HepG2 (cell line): ENCODE measurements at places on chromosomes 12 and 14. TPM values are rescaled to one million over a fixed set of nuclear protein-coding genes. Genes with fewer than 3 reads are reported as not detected.

DNA sequence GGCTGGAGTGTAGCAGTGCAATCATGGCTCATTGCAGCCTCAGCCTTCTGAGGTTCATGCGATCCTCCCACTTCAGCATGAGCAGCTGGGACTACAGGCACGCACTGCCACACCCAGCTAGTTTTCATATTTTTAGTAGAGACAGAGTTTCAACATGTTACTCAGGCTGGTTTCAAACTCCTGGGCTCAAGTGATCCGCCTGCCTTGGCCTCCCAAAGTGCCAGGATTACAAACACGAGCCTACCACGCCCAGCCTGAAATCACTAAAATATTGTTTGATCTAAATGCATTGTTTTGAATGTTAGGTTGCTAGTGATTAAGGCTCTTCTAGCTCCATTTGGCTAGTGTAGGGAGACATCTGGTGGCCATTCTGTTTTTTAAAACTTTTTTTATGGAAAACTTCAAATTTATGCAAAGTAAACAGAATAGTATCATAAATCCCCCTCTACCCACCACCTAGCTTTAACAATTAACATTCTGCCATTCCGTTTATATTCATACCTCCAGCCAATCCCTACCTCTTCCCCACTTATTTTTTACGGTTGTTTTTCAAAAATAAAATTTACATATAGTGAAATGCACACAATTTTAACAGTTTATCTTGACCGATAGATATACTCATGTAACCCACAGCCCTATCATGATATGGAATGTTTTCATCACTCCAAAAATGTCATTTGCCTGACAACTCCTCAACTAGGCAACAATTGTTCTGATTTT lies 37.8 kb downstream of the MYO1H start:
- no peaks in the 10 kb centered on the region for H3K36me3 ChIP-seq
- peak; percentile 32 for DNase-seq
- H3K27ac ChIP-seq, result no peak overlapping the region
- no peak overlapping the region for H3K4me3 ChIP-seq
- H3K27me3 ChIP-seq, result no peaks in the 10 kb centered on the region

- no peaks in the 10 kb centered on the region for H3K36me3 ChIP-seq
- no peaks in the 10 kb centered on the region for H3K27me3 ChIP-seq
- H3K27ac ChIP-seq, result no peak overlapping the region
- H3K4me3 ChIP-seq, result no peak overlapping the region
These were observed 89.7 kb downstream of the FGD4 start for GRCh38 chr12:32489070-32489469.

DNA sequence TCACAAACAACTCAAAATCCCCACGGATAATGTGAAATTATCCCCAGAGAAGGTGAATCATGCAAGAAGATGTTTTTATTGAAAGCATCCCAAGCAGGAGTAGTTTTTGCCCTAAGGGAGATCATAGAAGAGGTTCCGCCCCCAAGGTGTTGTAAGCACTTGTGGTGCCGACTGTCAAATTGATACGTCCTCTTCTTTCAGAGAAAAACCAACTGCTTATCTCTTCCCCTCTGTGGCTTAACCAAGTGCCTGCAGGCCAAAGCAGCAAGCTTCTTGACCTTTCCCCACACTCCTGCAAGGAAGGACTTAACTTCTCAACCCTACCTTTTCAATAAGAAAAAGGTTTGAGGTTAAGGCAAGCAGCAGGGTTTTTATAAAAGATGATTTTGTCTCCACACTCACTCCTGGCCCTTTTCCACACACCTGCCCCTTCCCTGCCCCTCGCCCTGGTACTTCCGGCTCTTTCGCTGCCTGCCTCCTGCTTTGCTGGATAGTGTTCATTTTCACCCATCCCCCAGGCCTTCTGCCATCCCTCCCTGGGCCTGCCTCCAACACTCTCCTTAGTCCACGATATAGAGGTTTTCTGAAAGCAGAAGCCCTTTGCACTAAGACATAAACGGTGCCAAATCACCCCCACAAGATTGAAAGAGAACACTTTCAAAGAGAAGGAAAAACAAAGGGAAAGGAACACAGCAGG lies 114.5 kb downstream of the EGLN3 start:
- no peak overlapping the region for H3K27ac ChIP-seq
- no peaks in the 10 kb centered on the region for H3K4me1 ChIP-seq
- peaks cover 9% of the 10 kb centered on the region; the same call in 1 of the 3 replicates for H3K27me3 ChIP-seq
- no peaks in the 10 kb centered on the region for H3K36me3 ChIP-seq

GRCh38 chr12:116657921-116658495 lies 79.9 kb downstream of the SPRING1 start:
- H3K36me3 ChIP-seq, result no peaks in the 10 kb centered on the region
- no peak for DNase-seq
- H3K4me3 ChIP-seq, result peak overlapping the region; percentile 22; the same call in 1 of the 2 replicates
- H3K27ac ChIP-seq, result no peak overlapping the region
- peaks cover 36% of the 10 kb centered on the region for H3K4me1 ChIP-seq
- H3K27me3 ChIP-seq, result no peaks in the 10 kb centered on the region; the same call in 1 of the 2 replicates

- no peaks in the 10 kb centered on the region for H3K4me1 ChIP-seq
- no peaks in the 10 kb centered on the region for H3K36me3 ChIP-seq
- no peaks in the 10 kb centered on the region for H3K27me3 ChIP-seq
- H3K4me3 ChIP-seq, result no peak overlapping the region
- H3K27ac ChIP-seq, result no peak overlapping the region
These were observed 657.5 kb upstream of the TBX3 start for GRCh38 chr12:115341442-115341841.

GPR84 gene
- not detected in 2 replicates for total RNA-seq

- no peak overlapping the region for H3K27ac ChIP-seq
- H3K36me3 ChIP-seq, result peaks cover 19% of the 10 kb centered on the region; the same call in 2 of the 3 replicates
These were observed 21.5 kb downstream of the KLHL28 start for GRCh38 chr14:44940211-44940610.

KRT3 gene
- total RNA-seq, result not detected in 2 replicates

TRIM9 gene
- 0.04 TPM in 1 of 2 replicates, not detected in the other for total RNA-seq

- no peak overlapping the region for H3K4me3 ChIP-seq
- H3K36me3 ChIP-seq, result no peaks in the 10 kb centered on the region
- no peak overlapping the region for H3K27ac ChIP-seq
- no peak for DNase-seq
These were observed 86.9 kb downstream of the TPH2 start for GRCh38 chr12:72025524-72025923.

DNA sequence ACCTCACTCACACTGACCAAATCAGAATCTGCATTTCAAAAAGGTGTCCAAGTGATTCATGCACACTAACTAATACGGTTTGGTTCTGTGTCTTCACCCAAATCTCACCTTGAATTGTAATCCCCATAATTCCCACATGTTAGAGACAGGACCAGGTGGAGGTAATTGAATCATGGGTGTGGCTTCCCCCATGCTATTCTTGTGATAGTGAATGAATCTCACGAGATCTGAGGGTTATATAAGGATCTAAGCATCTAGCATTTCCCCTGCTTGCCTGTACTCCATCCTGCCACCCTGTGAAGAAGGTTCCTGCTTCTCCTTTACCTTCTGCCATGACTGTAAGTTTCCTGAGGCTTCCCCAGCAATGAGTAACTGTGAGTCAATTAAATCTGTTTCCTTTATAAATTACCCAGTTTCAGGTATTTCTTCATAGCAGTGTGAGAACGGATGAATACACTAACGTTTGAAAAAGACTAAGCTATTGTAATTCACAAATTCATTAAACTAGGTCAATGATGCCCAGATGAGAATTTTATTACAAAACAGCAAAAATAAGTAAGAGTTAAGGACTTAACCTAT lies 759.1 kb downstream of the GALC start:
- DNase-seq, result no peak
- no peak overlapping the region for H3K27ac ChIP-seq
- H3K4me1 ChIP-seq, result no peaks in the 10 kb centered on the region
- no peaks in the 10 kb centered on the region for H3K27me3 ChIP-seq
- no peak overlapping the region for H3K4me3 ChIP-seq

DNA sequence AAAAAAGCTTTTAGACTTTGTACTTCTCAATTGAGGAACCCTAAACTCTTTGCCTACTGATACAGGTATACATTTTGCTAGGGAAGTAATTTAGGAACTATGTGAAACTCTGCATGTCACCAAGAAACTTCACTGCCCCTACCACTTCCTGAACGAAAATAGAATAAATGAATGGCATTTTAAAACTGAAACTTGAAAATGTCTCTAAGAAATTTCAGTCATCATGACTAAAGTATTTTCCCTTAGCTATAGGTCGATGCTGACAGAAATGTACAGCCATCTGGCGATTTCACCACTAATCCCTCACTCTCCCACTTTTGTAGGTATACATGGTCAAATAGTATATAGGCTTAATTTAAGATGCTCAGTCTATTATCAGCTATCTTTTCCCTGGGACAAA lies 194.9 kb upstream of the SYT10 start:
- no peaks in the 10 kb centered on the region for H3K4me1 ChIP-seq
- H3K4me3 ChIP-seq, result no peak overlapping the region
- no peak for DNase-seq
- H3K27me3 ChIP-seq, result no peaks in the 10 kb centered on the region
- no peak overlapping the region for H3K27ac ChIP-seq

- H3K4me1 ChIP-seq, result no peaks in the 10 kb centered on the region
- DNase-seq, result no peak
- H3K4me3 ChIP-seq, result no peak overlapping the region
- no peaks in the 10 kb centered on the region for H3K36me3 ChIP-seq
These were observed 15.0 kb downstream of the PMCH start for GRCh38 chr12:102182635-102183034.

CLEC4C gene
- not detected in 2 replicates for total RNA-seq

ARID2 gene
- 15.9 and 16.4 TPM in 2 replicates for total RNA-seq

SLC5A8 gene
- total RNA-seq, result not detected in 2 replicates

DNA sequence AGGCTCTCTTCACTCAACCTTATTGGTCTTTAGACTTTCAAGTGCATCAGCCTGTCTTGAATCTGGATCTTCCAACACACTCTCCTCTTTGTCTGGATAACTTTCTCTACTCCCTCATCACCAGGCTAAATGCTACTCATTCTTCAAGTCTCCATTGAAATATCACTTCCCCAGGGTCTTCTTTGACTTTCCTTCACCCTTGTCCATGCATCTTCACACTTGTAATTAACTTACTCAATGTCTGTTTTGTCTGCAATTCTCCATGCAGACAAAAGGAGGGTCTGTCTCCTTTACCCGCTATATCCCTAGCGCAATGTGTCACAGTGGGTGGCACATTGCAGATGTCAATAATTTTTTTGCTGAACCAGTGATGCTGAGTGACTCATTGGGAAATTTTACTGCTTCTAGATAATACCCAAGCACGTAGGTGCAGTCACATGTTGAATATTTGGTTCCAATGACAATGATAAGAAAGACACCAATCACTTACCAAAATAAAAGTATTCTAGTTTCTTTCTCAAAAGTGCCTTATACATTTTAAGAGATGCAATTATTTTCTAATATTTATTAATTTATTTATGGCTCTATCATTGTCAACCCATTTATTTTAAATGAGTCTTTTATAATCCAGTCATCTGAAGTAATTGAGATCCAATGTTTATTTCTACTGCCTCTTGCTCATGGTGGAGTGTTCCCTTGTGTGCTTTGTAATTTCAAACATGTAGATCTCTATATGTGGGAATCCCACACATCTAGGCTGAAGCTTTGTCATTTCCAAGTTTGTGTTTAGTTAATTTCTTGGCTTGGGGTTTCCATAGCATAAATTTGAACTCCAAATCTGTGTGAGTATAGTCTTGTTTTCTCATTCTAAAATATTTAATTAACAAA lies 21.7 kb upstream of the RFC5 start:
- DNase-seq, result no peak
- H3K27ac ChIP-seq, result no peak overlapping the region
- H3K36me3 ChIP-seq, result no peaks in the 10 kb centered on the region
- H3K27me3 ChIP-seq, result no peaks in the 10 kb centered on the region

- no peak overlapping the region for H3K27ac ChIP-seq
- no peak overlapping the region for H3K4me3 ChIP-seq
- DNase-seq, result no peak
- H3K4me1 ChIP-seq, result peaks cover 27% of the 10 kb centered on the region
- no peaks in the 10 kb centered on the region for H3K27me3 ChIP-seq
- no peaks in the 10 kb centered on the region for H3K36me3 ChIP-seq
These were observed 110.1 kb downstream of the LLPH start for GRCh38 chr12:66020481-66020880.

DNA sequence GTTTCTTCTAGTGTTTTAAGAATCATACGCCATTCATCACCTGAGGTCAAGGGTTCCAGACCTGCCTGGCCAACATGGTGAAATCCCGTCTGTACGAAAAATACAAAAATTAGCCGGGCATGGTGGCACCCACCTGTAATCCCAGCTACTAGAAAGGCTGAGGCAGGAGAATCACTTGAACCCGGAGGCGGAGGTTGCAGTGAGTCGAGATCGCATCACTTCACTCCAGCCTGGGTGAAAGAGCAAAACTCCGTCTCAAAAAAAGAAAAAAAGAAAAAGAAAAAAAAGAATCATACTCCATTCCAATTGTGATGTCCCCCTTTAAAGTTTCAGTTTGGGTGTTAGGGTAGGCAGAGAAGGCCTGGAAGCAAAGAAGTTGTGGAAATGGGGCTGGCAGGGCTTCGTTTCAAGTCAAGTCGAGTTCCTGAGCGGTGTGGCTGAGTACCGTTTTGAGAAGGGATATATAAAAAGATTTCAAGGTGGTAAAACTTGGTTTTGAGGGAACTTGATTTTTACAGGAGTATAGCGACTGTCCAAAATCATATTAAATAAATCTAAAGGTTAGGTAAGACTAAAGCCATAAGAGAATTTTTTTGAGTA lies 1.5 kb upstream of the TAOK3 start:
- DNase-seq, result no peak
- peaks cover under 1% of the 10 kb centered on the region; the same call in 2 of the 3 replicates for H3K36me3 ChIP-seq
- no peaks in the 10 kb centered on the region; the same call in 2 of the 3 replicates for H3K27me3 ChIP-seq
- peak overlapping the region; percentile 87 for H3K4me3 ChIP-seq
- H3K27ac ChIP-seq, result peak overlapping the region; percentile 97

CMA1 gene
- total RNA-seq, result not detected in 2 replicates

- H3K36me3 ChIP-seq, result no peaks in the 10 kb centered on the region
- H3K27ac ChIP-seq, result no peak overlapping the region
- DNase-seq, result no peak
These were observed 105.2 kb downstream of the MED13L start for GRCh38 chr12:116172224-116172849.

DNA sequence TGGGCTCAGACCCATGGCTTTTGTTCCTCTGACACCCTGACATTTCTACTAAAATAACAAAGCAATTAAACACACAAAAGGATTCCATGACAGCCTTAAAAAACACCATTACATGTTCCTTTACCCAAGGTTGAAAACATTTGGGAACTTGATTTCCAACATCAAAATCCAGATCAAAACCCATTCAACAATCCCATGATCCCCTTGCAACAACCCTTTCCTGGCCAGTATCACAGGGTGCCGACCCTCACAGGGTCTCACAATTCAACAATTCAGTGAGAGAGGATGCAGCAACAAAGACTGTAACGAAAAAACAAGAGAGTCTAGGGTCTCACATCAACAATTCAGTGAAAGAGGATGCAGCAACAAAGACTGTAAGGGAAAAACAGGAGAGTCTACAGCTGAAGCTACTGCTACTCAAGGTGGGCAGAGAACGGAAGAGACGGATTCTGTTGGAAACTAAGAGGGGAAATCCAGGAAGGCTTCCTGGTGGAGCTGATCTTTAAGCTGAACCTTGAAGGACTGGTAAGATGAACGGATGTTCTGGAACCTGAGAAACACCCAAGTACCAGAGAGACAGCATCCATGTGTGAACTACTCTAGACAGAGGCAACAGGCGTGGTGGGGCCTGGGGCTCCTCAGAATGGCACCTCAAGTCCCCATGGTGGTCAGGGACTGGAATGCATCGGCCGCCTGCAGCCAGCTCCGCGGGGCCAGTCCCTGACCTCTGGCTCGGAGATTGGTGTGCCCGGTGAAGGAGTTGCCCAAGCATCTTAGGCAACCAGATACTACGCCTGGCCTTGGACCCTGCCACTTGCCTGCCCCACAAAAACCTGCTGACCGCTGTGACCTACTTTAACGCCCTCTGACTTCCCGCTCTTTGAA lies 22.7 kb upstream of the ZFP36L1 start:
- no peaks in the 10 kb centered on the region for H3K27me3 ChIP-seq
- peak overlapping the region; percentile 62 for H3K27ac ChIP-seq
- H3K4me1 ChIP-seq, result peaks cover 68% of the 10 kb centered on the region
- H3K4me3 ChIP-seq, result peak overlapping the region; percentile 66
- H3K36me3 ChIP-seq, result no peaks in the 10 kb centered on the region
- DNase-seq, result no peak
